SHP77 (cell line): ENCODE measurements at places on chromosomes 7 and 10.
A peak's percentile ranks its signal among the peaks of the same experiment; 100 is the strongest.

- DNase-seq = no peak
Measured at GRCh38 chr7:87322912-87323311, 22.6 kb upstream of the CROT start.

DNA sequence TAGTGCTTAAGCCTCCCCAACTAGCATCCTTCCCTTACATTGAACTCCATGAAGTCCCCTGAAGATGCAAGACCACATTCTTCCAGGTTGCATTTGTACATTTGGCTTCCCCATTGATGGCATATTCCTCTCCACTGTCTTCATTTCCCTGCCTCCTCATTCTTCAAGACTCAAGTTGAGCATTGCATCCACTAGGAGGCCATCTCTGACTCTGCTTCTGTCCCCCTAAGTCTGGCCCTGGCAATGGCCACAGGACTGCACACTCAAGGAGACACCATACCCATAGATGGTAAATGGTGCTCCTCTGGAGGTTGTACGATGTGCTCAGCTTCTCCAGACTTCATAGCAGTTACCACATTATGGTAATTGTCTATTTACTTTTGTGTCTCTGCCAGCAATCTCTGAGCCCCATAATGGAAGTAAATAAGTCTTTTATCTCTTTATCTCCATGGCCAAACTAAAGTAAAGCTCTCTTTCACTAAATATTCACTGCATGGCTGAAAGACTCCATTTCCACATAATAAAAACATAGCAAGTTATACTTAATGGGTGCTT lies 112.6 kb downstream of the PTPRZ1 start:
- DNase-seq = no peak

DNA sequence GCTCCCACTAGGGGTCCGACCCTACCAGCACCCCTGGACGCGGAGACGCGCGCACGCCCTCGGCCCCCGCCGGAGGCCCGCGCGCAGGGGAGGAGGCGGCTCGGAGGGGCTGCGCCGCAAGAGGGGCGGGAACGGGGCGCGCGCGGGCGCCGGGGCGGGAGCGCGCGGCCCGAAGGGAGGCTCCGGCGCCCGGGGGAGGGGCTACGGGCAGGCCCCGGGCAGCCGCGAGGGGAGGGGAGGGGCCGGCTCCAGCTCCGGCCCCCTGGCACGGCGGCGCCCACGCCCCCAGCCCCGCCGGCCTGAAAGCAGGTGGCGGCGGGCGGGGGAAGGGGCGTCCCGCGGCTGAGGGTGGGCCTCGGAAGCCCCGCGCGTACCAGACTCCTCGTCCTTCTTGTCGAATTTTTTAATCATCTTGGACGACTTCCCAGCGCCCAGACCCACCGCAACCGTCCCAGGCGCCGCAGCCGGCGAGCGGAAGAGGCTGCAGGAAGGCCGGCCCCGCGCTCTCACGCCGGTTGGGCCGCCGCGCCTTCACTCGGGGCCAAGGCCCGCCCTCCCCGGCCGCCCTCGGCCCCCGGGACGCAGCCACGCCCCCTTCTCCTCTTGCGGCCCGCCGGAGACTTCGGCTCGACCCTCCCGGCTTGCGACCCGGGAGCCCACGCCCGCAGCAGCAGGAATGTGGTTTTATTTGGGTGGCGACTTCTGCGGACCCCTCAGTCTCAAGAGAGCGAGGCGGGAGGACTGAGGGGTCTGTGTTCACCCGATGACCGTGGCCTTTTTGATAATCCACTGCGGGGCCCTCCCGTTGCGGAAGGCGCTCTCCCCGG lies at the start of gene COPG2:
TSS of gene COPG2 (minus strand) at position 491 of the 827 bp plus-strand sequence. CDS start at position 411, 80 bp downstream.
- DNase-seq = peak; percentile 79

- DNase-seq = no peak
Measured at GRCh38 chr10:83680470-83680891, 458.8 kb upstream of the GHITM start.

- DNase-seq = no peak
Measured at GRCh38 chr10:99615426-99615825, 4.8 kb downstream of the SLC25A28 start.

DNA sequence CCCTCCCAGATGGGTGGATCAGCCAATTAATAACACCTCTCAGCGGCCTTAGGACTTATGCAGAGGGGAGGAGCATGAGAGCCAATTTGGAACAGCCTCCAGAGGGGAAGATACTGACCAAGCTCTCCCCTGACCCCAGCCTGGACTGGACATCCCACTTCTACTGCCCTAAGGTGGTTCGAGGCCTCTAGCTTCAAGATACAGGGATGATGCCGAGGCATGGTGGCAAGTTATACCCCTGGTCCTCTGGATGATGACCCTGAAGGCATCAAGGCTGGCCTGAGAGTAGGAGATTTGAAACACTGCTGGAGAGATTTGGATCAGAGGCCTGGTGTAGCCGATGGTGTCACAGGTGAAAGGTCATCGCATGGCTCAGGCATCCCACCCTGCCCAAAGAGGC lies 3.2 kb downstream of the CDH23 start:
- DNase-seq = no peak

DNA sequence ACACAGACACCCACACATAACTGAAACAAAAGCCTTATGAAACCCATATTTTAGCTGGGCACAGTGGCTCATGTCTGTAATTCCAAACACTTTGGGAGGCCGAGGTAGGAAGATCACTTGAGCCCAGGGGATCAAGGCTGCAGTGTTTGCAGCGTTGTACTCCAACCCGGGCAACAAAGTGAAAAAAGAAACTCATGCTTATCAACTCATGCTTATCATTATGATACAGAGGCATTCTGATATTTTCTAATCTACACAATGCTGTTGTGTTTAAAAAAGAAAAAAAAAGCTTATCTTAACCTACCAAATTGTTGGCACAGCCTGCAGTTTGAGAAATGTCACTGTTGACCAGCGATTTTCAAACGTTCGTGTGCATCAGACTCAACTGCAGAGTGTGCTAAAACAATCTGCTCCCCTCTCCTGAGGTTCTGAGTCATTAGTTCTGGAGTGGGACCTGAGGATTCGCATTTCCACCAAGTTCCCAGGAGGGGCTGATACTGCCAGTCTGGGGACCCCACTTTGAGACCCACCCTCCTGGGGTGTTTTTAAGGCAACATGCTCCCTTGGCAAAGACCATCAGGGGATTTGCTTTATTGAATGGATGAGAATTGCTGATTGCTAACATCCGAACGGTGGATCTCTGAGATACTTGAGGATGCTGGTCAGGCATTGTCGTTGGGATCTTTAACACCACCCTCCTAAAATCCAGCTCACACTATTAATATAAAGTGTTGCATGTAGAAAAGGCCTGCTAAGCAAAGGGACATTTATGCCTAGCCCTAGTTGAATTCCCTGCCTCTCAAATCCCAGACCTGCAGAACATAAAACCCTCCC lies 16.2 kb downstream of the CHST3 start:
- no peak for DNase-seq

GRCh38 chr7:41298409-41298808 lies 404.5 kb downstream of the INHBA start:
- DNase-seq = no peak

DNA sequence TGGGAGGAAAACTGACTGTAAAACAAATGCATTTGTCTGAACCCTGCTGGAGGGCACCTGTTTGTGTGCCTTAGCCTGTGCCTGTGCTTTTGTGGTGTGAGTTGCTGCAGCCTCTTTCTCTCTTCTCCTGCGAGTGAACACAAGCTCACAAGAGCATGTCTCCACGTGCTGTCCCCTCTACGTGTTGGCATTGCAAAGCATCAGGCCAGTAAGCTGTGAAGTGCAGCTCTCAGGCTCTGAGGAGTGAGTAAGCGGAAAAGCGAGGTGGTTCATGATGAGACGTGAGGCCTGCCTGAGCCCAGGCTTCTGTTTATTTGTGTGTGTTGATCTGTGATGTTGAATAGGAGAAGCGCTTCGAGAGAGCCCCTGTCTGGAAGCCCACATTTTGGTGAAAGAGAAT lies 85.6 kb upstream of the PDCD4 start:
- no peak for DNase-seq

GRCh38 chr10:99769706-99770105 lies 12.7 kb upstream of the ABCC2 start:
- no peak for DNase-seq

- peak; percentile 39 for DNase-seq
Measured at GRCh38 chr7:31735991-31736982, 49.3 kb downstream of the PPP1R17 start.

DNA sequence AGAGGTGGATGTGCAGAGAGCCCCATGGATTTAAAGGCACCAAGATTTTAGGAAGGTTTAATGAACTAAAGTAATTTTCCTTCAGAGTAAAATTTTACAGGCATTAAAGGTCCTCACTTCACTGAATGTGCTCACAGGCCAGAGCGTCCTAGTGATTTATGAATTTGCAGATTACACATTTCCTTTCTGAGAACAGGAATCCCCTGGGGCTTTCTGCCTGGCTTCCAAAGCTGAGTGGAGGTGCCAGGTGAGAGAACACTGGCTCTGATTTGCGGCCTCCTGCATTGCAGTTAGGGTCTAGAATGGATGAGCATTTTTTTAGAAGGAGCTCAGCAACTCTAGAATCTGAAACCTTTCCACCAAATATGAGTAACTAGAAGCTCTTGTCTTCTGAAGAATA lies 194.3 kb downstream of the SORCS3 start:
- DNase-seq = no peak

DNA sequence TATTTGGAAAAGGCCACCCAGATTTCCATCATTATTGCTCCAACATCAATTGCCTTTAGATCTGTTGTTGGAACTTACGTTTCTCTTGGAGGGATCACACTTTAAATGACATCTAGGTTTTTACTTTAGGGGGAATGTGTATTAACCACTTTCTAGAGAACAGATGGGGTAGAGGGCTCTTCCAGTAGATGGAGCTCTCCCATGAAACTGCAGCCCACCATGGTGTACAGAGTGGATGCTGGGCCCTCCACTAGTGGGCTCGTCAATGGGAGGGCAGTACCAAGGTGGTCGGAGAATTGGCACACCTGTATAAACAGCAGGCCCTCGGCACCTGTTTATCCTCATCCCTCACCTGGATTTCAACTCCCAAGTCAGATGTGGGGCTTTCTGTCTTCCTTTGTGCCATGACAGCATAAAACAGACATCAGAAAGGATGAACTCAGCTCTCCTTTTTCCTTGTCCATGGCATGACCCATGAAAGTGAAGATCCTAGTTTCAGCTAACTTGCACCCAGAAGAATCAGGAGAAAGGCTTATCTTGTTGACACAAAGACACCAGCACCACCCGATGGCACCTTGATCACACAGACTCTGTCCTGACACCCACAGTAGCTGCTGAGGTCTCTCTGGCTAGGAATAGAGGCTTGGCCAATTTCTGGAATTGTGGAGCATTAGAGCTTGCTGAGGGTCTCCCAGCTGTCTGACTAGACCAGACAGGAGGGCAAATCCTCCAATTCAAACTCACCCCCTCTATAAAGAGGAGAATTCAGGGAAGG lies 150.5 kb downstream of the CYP26A1 start:
- DNase-seq = no peak

- DNase-seq = no peak
Measured at GRCh38 chr7:150994141-150994837, 3.5 kb downstream of the NOS3 start.
